Psoas muscle (tissue), 8 donors: ENCODE measurements at places on chromosomes 2 and 18.

DNA sequence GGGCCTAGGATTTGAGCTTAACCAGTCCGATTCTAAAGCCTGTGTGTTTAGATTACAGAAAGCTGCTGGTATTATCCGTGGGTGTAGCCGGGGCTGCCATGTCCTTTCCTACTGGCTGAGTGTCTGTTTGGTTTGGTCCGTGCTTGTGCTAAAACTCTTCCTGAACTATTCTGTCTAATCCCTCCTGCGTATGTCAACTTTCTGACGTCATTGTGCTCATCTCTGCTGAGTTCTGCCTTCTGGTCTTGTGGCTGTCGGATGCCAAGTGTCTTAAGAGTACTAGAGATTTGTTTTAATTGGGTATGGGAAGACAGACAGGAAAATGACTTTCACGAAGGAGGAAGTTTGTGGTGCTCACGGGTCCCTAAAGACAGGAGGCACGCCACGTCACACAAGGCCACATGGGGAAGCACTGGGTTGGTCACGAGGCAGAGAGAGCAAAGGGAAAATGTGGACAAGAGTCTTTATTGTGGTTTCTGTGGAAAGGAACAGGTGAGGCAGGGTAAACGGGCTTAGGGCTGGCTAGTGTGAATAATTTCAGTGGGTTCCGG lies 31.8 kb upstream of the NTSR2 start:
- no peaks in the 10 kb centered on the region for H3K27me3 ChIP-seq
- peaks cover 33% of the 10 kb centered on the region for H3K4me1 ChIP-seq
- peak overlapping the region; percentile 51 for H3K27ac ChIP-seq
- no peak overlapping the region for H3K4me3 ChIP-seq
- DNase-seq, result no peak

DNA sequence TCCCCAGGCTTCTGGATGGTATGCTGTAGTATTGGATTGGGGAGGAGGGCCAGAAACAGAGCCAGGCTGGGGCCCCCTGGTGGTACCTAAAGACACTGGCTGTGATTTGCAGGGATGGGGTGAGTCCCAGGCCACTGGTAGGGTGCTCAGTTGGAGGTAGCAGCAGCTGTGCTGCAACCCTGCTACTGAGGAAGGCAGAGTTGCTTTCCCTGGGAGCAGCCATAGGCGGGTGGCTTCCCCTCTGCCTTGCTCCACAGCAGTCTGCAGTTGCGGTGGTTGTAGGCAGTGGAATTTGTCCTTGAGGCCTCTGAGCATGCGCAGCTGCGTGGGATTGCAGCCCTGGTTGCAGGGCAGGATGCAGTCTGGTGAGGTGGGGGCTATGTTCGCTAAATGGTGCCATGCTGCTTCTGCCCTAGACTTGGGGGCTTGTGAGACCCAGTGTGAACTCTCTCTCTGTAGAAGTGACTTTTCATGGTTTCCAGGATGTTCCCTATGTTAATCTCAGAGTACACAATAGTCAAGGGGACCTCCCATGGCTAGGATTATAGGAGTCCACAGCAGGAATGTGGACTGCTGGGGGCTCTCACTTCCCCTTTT lies 443.5 kb downstream of the XIRP2 start:
- H3K36me3 ChIP-seq, result no peaks in the 10 kb centered on the region
- H3K27me3 ChIP-seq, result no peaks in the 10 kb centered on the region
- H3K4me3 ChIP-seq, result no peak overlapping the region
- H3K27ac ChIP-seq, result no peak overlapping the region

DNA sequence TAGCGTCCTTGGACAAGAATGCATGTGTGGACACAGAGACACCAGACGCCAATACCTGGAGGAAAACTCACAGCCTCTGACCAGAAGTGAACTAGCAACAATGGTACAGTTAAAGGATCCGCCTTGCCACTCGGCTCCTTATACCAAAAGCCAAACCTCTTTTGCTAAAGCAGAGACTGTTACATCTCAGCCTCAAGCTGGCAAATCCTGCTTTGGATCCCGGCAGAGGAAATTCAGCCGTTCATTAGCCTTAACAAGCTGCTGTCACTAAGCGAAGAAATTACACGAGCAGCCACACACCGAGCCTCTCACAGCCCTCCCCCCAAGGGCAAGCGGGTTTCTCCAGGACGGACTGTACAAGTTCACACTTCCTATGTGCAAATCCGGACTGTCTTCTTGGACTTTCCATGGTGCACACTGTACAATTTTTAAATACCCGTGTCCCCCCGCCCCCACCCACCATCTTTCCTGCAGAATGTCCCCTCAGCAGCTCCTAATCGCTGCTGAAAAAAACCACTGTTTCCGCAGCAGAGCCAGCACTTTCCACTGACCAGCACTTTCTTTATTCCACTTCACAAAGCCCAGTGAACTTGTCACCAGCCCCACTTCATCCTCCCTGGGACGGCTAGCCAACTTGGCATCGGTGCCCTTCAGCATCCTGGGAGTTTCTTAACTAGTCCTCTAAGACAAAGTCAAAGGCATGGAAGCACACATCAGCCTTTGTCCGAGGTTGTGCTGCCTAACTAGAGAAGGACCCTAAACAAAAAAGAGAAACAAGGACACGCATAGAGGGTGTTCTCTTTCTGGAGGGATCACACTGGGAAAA lies 1.5 kb downstream of the KLF7 start:
- DNase-seq, result peak; percentile 58
- no peaks in the 10 kb centered on the region for H3K36me3 ChIP-seq
- no peaks in the 10 kb centered on the region for H3K27me3 ChIP-seq
- peak overlapping the region; percentile 88 for H3K4me3 ChIP-seq

DNA sequence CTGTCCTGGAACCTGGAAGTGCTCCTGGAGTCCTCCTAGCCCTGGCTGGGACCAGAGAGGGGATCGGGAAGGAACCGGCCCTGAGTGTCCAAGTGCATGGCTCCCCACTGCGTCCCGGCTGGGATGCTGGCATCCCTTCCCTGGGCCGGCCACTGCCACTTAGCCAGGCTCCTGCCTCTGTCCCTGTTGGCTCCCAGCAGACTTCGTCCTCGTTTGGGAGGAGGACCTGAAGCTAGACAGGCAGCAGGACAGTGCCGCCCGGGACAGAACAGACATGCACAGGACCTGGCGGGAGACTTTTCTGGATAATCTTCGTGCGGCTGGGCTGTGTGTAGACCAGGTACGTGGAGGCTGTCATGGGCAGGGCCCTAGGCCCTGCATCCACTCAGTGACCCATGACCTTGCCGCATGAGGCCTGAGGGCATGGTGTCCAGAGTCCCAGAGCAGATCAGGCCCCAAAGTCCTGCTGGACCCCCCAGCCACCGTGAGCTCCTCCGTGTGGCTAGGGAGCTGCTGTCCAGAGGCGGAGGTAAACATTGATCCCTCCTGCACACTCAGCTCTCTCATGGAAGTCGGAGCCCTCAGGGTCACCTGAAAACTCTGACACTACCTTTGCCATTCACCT lies 7.1 kb downstream of the ANO7 start:
- H3K27me3 ChIP-seq, result no peaks in the 10 kb centered on the region
- H3K27ac ChIP-seq, result no peak overlapping the region
- DNase-seq, result peak; percentile 32
- H3K4me3 ChIP-seq, result no peak overlapping the region
- H3K36me3 ChIP-seq, result no peaks in the 10 kb centered on the region

DNA sequence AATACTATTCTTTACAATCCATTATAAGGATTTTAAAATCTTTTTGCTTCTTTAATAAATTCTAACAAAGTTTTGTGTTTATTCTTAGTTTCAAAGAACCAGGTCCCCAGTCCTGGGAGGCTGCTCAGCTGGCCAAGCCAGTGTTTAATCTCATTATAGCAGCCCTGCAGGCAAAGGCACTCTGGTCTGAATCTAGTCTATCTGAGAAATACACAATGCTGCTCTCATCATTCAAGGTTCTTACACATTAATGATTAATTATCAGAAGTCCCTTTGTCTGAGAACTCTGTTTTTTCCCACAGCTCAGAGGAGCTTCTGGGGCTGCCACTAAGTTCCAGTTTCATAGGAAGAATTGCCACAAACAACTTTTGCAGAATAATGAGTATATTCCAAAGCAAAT lies 27.7 kb downstream of the KCTD18 start:
- DNase-seq, result no peak
- H3K27ac ChIP-seq, result no peak overlapping the region
- no peaks in the 10 kb centered on the region for H3K27me3 ChIP-seq
- H3K36me3 ChIP-seq, result peaks cover 10% of the 10 kb centered on the region
- H3K4me3 ChIP-seq, result no peak overlapping the region

- H3K27me3 ChIP-seq, result no peaks in the 10 kb centered on the region
- no peak for DNase-seq
- no peaks in the 10 kb centered on the region for H3K36me3 ChIP-seq
- no peak overlapping the region for H3K4me3 ChIP-seq
- H3K4me1 ChIP-seq, result no peaks in the 10 kb centered on the region
- no peak overlapping the region for H3K27ac ChIP-seq
Measured at GRCh38 chr18:73365018-73365417, 497.2 kb upstream of the NETO1 start.

- no peaks in the 10 kb centered on the region for H3K36me3 ChIP-seq
- no peak overlapping the region for H3K4me3 ChIP-seq
- H3K27ac ChIP-seq, result no peak overlapping the region
- no peaks in the 10 kb centered on the region for H3K27me3 ChIP-seq
- DNase-seq, result no peak
Measured at GRCh38 chr2:225006730-225007129, 35.5 kb downstream of the DOCK10 start.

- H3K36me3 ChIP-seq, result no peaks in the 10 kb centered on the region
- no peak for DNase-seq
- no peak overlapping the region for H3K4me3 ChIP-seq
- H3K27me3 ChIP-seq, result no peaks in the 10 kb centered on the region
Measured at GRCh38 chr2:180705551-180705950, 274.9 kb upstream of the UBE2E3 start.

DNA sequence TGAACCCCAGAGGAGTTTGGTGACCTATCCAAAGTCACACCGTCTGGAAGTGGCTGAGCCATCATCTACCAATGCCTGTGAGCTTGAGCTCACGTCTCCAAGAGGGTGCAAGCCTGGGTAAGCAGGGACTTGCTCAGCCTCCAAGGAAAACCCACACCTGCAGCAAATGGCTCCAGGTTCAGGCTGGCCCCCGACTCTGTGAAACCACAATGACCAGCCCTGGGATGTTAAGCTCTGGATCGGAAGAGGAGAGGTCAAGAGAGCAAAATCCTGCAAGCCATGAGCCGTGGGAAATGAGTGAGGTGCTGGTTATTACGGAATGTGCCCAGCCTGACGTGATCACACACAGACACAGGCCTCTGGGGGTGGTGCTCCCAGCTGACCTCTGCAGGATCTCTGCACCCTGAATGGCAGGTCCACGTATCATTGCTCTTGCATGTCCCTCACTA lies 94.1 kb upstream of the OTOS start:
- no peak overlapping the region for H3K4me3 ChIP-seq
- DNase-seq, result no peak
- H3K36me3 ChIP-seq, result no peaks in the 10 kb centered on the region
- peak overlapping the region; percentile 93 for H3K27ac ChIP-seq
- no peaks in the 10 kb centered on the region for H3K27me3 ChIP-seq

DNA sequence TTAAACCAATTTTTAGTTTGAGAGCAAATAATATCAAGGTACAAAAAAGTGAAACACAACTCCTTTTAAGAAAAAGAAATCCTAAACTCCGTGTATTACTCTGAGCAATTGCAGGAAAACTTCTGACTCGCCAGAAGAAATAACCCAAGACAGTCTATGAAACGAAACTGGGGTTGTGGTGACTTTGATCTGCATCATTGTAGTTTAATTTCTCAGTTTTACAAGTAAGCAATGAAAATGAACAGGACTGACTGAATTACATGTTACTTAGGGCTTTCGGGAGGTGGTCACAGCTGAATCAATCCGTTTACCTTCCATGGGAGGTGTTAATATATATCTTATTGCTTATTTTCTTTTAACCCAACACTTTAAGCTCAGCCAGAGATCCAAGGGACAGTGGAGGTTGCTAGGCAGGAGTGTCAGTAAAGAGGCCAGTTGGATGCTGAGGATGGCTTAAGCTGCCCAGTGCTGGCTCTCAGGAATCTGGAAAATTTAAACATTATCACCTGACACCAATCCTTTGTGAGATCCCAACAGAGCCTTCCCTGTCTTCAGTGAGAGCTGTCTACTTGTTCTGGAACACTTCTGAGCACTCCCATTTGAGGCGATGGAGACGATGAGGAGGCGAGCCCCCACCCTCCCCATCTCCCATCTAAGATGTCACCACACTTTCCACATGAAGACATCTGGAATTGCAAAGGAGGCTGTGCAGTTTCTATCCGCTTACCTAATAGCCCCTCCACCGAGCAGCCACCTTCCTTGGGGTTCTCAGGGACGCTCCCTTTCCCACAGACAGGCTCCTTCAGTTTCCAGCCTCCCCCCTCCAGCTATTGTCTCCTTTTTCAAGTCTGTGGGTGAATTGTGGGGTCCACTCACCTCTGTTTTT lies 3.6 kb upstream of the RAB31 start:
- no peak overlapping the region for H3K27ac ChIP-seq
- no peak for DNase-seq
- no peaks in the 10 kb centered on the region for H3K36me3 ChIP-seq
- no peaks in the 10 kb centered on the region for H3K27me3 ChIP-seq
- no peak overlapping the region for H3K4me3 ChIP-seq

GRCh38 chr2:127419112-127419430 lies 844 bp downstream of the PROC start:
- peaks cover 15% of the 10 kb centered on the region for H3K4me1 ChIP-seq
- no peaks in the 10 kb centered on the region for H3K36me3 ChIP-seq
- H3K27me3 ChIP-seq, result peaks cover 29% of the 10 kb centered on the region
- H3K4me3 ChIP-seq, result no peak overlapping the region
- no peak for DNase-seq

DNA sequence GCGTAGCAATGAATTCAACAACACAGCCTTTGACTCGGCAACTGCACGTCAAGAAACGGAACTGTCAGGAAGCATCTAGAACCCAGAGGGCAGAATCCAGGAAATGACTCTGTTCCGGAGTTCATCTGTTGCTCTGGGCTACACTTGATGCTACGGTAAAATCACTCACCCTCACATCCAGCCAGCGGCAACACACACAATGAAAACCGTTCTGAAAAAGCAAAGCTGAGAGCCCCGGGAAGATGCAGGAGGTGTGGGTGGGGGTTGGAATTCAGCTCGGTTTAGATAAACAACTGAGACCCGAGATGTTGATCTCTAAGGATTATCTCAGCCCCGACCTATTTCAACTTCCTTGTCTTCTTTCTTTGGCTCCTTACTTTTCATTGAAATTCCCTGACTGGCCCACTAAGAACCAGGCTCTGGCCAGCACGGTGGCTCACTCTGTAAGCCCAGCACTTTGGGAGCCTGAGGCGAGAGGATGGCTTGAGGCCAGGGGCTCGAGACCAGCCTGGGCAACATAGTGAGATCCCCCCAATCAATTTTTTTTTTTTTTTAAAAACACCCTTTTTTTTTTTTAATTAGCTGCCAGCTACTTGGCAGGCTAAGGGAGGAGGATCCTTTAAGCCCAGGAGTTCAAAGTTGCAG lies 13.3 kb upstream of the RAB17 start:
- peak overlapping the region; percentile 16 for H3K27ac ChIP-seq
- peaks cover 21% of the 10 kb centered on the region for H3K4me1 ChIP-seq
- DNase-seq, result no peak
- no peaks in the 10 kb centered on the region for H3K27me3 ChIP-seq
- H3K36me3 ChIP-seq, result no peaks in the 10 kb centered on the region

DNA sequence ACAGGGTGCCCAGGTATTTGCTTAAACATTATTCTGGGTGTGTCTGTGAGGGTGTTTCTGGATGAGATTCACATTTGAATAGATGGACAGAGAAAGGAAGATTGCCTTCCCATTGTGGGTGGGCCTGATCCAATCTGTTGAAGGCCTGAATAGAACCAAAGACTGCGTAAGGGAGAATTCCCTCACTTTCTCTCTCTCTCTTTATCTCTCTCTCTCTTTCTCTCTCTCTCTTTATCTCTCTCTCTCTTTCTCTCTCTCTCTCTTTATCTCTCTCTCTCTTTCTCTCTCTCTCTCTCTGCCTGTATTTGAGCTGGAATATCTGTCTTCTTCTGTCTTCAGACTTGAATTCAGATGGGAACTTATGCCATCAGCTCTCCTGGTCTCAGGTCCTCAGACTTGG lies 148.4 kb downstream of the FAM124B start:
- DNase-seq, result no peak
- no peak overlapping the region for H3K27ac ChIP-seq
- no peaks in the 10 kb centered on the region for H3K36me3 ChIP-seq
- no peak overlapping the region for H3K4me3 ChIP-seq
- H3K27me3 ChIP-seq, result no peaks in the 10 kb centered on the region
